Gastroesophageal sphincter (tissue), 4 donors: ENCODE measurements at places on chromosomes 7 and 10.

DNA sequence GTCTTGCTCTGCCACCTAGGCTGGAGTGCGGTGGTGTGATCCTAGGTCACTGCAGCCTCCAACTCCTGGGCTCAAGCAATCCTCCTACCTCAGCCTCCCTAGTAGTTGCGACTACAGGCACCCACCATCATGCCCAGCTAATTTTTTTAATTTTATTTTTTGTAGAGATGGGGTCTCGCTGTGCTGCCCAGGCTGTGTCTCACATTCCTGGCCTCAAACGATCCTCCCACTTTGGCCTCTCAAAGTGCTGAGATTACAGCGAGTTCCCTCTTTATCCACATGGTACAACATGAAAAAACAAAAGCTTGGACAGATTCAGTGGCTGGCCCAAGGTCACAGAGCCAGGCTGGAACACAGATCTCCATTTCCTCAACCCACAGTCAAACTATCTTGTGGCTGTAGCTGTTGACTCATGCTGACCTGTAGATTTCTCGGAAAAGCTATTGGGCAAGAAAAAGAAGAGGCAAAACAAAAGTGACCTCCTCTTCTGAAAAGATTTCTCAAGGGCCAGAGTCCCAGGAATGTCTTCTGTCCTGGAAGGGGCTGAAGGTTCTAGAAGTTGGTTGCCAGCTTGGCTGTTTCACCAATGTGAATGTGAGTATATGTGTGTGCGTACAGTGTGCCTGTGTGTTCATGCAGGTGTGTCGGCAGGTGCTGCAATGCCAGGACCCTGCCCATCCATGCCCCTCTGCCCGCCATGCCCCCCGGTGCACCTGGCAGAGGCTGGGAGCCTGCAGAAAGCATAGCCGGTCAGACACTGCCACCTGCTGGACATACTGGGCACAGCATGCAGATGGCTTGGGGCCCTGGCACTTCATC, 28.4 kb downstream of the TMEM130 start:
- ATAC-seq = peak; percentile 66

GRCh38 chr10:26690731-26691475, 6.6 kb upstream of the PDSS1 start:
- no peak for ATAC-seq

GRCh38 chr7:23490357-23491135, 20.3 kb upstream of the IGF2BP3 start:
- peak; percentile 80 for ATAC-seq

GRCh38 chr10:59227136-59227673, 50.8 kb downstream of the PHYHIPL start:
- no peak for ATAC-seq

DNA sequence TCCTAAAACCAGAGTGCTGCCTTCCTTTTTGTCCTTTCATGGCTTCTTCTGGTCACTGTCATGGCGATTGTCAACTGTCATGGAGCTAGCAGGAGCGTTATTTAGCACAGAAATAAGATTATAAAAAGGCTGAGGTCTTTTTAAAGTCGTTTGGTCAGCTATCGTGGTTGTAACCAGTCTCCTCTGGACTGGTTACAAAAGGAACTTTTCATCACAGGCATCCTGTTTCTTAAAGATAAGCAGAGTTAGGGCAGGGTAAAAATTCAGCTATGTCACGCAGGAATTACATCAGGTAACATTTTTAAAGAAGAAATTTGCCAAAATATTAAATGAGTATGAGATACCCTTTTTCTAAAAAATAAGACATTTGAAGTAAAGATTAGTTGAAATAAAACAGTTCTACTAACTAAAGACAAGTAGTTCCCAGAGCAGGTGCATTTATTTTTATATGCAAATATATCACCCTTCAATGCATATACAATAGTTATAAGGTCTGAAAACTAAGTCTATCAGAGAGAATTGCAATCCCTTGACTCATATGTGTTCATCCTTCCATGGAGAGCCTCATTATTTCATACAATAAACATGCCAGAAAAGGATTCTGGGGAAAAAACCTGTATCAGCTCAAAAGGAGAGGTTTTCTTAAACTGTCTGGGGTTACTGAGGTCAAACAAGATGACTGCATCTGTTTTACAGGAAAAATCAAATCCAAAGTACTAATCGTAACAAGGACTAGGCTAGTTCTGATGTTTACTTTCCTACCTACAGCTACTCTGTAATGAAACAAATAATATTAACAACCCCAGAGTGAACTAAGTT, 20.9 kb downstream of the FAM24A start:
- no peak for ATAC-seq

DNA sequence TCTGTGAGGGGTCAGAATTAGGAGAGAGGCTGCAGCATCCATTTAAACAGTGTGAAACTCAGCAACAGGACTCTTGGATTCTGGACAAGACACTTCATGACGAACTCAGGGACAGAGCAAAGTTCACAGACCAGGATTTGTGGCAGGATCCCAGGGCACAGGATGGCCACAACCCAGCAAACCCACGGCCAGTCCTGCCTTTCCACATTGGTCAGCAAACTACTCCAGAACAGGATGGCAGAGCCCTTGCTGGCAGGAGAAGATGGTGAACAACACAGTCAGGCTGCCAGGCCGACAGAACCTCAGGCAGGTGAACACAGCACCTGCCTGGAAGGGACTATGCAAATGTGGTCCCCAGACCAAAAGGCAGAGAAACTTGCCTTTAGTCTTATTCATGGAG, 34.4 kb downstream of the VSTM4 start:
- no peak for ATAC-seq

- no peak for ATAC-seq
Measured at GRCh38 chr10:7520507-7521485, 110.0 kb upstream of the SFMBT2 start.

- no peak for ATAC-seq
Measured at GRCh38 chr10:47337310-47337709, 10.9 kb upstream of the RBP3 start.

- ATAC-seq = no peak
Measured at GRCh38 chr7:5422396-5423305, 983 bp downstream of the TNRC18 start.

DNA sequence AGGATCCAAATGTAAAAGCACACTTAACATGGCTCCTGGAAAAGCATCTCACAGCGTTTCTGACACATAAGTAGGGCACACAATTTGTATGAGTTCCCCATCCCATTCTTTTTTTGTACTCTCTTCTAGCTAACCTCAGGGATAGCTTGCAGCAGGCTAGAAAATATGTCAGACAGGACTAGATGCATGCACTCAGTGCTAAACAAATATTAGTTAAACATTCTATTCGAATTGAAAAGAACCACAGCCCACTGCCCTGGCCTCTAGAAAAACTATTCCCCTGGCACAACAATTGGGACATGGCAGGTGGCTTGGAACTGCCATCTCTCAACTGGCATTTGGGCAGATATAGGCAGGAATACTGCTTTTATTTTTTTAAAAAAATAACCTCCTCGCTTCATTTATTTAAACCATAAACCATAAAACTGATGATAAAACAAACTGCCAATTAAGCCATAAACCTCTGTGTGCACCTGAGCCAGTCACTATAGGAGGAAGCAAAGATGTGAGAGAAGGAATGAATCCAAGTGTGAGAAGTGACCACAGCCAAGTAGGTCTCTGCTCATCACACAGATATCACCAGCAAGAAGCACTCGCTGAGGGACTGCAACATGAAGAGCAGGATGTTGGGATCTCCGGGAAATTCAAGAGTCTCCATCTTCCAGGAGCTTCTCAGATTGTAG, 394.1 kb downstream of the NEBL start:
- ATAC-seq = no peak

DNA sequence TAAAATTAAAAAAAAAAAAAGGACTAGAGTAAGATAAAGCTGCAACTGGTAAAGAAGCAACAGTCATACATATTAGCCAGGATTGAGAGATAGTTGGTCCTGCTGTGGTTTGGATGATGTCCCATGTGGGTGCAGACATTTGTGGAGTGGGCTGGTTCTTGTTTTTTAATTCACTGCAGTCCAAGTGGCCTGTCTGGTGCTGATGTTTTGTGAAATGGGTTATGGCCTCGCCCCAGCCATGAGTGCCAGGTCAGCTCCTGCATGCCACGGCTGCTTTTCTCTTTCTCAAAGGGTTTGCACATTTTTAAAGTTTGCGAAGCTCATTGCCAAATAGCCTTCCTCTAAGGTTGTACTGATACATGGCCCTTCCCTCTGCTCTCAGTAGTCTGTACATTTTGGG, 14.1 kb upstream of the BTBD16 start:
- ATAC-seq = no peak

DNA sequence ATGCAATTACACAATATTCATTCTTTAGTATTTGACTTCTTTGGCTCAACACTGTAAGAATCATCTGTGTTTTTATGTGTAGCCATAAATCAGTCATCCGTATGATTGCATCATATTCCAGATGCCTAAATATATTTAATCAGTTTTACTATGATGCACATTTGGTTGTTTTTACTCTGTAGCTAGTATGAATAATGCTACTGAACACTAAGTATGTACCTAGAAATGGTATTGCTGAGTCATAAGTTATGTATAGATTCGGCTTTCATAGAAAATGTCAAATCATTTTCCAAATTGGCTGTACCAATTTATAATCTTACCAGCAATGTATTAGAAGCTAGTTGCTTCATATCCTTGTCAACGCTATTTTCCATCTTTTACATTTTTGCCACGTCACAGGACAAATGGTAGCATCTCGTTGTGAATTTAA, 197.3 kb upstream of the PLXNA4 start:
- no peak for ATAC-seq

- ATAC-seq = no peak
Measured at GRCh38 chr7:81062755-81063154, 143.9 kb upstream of the SEMA3C start.

DNA sequence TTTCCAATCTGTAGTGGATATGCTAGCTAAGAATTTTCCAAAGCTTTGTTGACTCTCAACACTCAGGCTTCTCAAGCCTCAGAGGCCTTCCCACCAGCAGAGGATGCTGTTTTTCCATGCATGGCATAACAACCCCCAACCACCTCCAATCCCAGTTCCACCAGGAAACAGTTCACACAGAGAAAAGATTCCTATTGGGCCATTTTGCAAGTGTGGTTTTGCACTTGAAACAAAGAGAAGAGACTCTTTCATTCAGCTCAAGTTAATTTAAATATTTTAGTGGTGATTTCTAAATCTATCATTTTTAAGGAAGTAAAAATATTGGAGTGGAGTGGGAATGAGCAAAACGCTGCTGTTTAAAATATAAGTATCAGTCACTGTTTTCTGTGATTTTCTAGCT, 105.6 kb upstream of the COL1A2 start:
- peak; percentile 81 for ATAC-seq

- ATAC-seq = peak; percentile 70
Measured at GRCh38 chr7:55132890-55133551, 114.2 kb downstream of the EGFR start.

GRCh38 chr10:76916536-76916935, 721.1 kb downstream of the KCNMA1 start:
- ATAC-seq = no peak

DNA sequence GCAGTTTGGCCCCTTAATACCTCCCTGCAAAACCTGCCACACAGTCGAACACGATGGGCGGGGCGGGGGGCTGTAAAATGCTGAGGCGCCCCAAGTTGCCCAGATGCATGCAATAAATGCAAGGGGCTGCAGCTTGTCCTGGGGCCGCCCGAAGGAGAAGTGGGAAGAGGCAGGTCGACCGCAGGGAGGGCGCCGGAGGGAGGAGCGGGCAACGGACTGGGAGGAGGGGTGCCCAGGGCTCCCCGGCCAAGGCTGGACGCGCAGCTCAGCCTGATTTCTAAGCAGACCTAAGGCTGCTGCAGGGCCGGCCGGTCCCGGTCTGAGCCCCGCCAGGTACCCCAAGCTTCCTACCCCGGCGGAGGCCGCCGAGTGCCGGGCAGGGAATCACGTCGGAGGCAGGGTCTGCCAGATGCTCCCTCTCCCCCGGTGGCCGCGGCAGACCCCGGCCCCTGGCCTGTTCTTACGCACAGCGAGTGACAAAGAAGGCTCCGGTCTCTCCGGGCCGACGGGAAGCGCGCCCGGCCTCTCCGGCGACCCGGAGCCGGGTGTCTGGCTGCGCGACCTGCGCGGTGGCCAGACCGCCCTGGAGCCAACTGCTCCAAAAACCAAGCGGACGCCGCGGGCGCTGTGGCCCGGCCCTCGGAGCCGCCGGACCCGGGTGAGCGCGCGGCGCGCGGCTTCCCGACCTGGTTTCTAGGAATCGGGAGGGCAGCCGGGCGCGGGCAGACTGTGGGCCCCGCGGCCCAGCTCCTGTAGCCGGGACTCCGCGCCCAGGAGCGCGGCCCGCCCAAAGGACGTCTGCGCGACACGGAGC, 744 bp upstream of the EBF3 start:
- no peak for ATAC-seq

- no peak for ATAC-seq
Measured at GRCh38 chr10:22022257-22023032, 18.9 kb upstream of the DNAJC1 start.

DNA sequence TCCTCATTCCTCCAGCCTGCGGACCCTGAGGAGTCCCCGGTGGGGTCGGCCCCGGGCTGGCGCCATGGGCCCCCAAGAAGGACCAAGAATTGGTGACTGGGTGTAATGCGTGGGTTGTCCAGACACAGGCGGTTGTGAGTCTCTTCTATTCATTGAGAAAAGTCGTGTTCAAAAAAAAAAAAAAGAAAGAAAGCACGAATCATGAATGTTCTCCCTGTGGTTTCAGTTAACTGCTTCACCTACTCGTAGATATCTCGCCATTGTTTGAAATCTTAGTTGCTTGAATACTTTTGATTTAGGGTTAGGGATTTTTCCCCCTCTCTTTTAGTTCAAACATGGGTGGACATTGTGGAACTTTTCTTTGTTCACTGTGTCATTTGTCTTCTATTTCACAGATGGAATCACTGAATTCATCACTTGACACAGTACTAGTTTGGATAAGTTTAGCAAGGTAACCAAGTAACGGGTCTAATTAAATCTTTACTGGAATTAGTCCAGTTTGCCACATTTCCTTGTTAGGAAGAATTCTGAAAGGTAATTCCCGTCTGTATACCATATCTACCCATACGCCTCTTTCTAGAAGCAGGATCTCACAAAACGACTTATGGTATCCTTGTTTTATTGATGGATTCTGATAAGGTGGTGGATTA, 775 bp downstream of the STARD3NL start:
- peak; percentile 26 for ATAC-seq

GRCh38 chr10:22436526-22436892, 91.2 kb downstream of the SPAG6 start:
- ATAC-seq = peak; percentile 22

DNA sequence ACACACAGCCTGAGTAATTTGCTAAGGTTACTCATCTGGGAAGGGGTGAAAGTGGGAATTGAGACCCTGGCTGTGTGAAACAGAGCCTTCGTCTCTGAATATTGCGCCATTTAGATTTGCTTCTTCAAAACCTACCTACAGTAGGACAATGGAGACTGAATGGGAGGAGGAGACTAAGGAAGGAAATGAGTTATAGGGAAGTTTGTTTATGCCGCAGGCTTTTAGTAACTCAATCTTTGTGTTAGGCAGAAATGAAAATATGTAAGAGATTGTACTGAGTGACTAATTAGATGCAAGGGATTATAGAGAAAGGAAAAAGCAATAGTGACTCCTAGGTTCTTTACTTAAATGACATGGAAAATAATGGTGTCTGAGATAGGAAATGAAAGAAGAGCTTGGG, 80.2 kb downstream of the KCND2 start:
- ATAC-seq = no peak

GRCh38 chr10:34181553-34182300, 633.4 kb downstream of the PARD3 start:
- no peak for ATAC-seq
